ENCODE measurements at places on chromosomes 4 and X. TPM values are rescaled to one million over a fixed set of nuclear protein-coding genes. Genes with fewer than 3 reads are reported as not detected.

Gene DMRTC1
- total RNA-seq: not detected

Gene NKX6-1
- 0.56 TPM for total RNA-seq

Gene TMA16
- total RNA-seq: 28.8 TPM

Gene SSX3
- total RNA-seq: not detected

Gene BEX5
- not detected for total RNA-seq

Gene GLOD5
- not detected for total RNA-seq

All from epithelial cell of alveolus of lung (primary cell).